Fibroblast of skin of scalp (primary cell): ENCODE measurements at places on chromosomes 5 and 9.

DNA sequence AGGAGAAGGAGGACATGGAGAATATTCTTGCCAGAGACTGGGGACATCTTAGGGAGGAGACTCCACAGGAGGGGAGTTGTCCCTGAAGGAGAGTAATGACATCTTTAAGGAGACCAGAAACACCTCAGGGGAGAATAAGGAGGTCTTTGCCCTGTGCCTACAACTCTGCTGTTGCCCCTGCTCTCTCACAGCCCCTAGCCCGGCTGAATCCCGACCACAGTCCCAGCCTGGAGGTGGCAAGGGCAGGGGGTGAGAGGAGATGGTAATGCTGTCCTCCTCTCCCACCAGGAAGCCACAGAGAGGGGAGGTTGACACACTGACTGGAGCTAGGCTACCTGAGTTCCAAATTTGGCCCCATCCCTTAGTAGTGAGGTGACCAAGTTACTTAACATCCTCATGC is 30.2 kb upstream of the ENHO start:
- DNase-seq: no peak

DNA sequence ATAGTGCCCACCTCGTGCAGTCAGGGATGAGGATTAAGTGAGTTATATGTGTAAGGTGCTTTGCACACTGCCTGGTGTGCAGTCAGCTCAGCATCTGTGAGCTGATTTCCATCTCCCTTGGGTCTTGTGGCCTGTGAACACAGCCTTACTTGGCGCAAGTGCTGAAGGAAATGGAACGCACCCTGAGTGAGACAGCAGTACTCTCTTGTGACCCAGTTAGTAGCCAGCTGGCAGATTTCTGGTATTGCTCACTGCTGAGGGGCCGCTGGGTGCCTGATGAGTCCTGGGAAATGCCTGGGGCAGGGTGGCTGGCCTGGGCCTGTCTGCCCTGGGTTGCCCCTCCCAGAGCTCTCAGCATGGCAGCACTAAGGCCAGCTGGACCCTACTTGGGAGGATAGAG is 90.9 kb upstream of the BOD1 start:
- peak; percentile 49 for DNase-seq

- peak; percentile 36 for DNase-seq
These were observed at the start of gene TLX3 for GRCh38 chr5:171308453-171309275. Gene TLX3 (plus strand): TSS chr5:171309248. CDS start chr5:171309366, 118 bp downstream.

- DNase-seq: no peak
These were observed 908.7 kb upstream of the CDH9 start for GRCh38 chr5:27947088-27947487.

DNA sequence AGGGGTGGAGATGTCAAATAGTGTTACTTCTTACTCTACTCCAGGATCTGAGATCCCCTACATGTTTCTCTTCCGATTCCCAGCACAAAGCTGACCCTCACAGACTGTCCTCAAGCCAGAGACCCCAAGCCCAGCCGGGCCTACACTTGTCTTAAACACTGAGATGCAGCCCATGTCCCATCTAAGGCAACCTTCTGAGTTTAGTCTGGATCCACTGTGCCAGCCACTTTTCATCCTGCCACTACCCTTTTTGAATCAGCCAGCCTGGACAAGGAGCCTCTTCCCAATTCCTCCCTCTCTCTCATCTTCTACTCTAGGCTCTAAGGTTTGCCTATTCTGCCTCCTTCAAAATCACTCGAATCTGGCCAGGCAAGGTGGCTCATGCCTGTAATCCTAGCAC is 6.2 kb upstream of the MYORG start:
- no peak for DNase-seq

- DNase-seq: peak; percentile 19
These were observed 38.4 kb downstream of the SH3TC2 start for GRCh38 chr5:149024477-149024876.

DNA sequence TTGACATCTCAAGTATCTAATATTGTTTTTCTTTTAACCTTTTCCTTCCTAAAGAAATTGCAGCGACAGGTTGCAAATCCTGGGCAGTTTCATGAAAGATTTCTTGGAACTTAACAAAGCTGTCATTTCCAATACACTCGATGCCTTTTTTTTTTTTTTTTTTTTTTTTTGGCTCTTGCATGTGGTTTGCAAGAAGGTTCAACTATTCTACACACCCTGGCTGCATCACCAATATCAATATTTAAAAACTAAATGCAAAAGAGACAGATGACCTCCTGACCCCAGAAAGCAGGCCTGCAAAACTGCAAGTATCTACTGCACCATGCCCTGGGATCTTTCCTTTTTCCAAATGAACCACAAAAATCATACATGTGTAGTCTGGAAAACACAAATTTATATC is 4.4 kb upstream of the NFIB start:
- DNase-seq: no peak

DNA sequence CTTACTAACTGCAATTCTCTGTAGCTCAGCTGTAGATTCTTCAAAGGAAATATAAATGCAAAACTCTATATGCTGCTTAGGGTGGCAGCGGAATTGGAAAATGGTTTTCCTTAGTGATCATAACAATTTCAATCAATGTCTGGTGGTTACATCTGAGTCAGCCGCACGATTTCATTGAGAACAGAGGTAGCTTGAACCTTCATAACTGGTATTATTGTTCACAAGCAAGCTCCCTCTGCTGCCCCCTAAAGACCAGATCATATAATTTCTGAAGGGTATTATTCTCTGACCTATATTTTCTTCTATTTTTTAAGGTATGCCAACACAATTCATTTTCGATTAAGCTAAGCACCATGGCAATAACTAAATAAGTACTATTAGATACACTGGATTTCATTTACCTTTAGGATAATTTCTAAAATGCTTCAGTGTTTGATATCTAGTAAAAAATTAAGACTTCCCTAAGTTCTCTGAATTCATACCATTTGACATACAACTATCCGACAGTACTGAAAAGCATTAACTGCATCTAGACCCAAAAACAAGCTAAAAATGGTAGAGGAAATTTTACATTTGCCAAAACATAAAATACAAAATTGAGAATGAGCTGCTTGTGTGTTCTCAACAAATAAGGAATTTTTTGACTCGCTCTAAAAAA is 181.1 kb upstream of the SPEF2 start:
- DNase-seq: peak; percentile 43

GRCh38 chr9:16767366-16767765 is 103.1 kb downstream of the BNC2 start:
- no peak for DNase-seq

GRCh38 chr9:87122947-87123685 is 175.8 kb upstream of the GAS1 start:
- peak; percentile 90 for DNase-seq

DNA sequence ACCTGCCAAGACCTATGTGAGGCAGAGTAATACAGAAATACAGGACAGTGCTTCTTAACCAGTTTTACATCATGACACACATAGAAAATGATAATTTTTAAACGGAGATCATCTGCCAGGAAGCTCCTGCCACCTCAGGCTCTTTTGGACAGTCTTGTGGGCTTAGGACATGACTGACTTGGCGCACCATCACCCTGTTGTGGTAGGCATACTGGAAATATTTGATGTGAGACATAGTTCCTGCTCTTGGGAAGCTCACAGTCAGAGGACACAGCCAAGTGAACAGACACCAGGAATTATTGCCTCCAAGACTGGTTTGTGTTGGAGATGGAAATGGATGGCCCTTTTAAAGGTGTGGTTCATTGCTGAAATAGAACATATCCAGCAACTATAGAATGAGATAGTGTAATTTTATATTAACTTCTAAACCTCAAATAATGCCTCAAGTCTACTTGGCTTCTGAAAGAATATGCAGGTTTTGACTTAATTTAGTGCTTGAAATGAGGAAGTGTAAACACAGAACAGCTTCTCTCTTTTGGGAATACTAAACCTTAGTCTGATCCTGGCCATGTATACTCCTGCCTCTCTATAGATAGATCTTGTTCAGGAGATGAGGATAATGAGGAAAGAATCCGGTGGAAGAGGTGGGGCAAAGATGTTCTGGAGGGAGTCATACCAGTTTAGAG is 19.7 kb downstream of the CPEB4 start:
- DNase-seq: peak; percentile 43

- no peak for DNase-seq
These were observed 12.7 kb upstream of the EBF1 start for GRCh38 chr5:159112436-159112835.

DNA sequence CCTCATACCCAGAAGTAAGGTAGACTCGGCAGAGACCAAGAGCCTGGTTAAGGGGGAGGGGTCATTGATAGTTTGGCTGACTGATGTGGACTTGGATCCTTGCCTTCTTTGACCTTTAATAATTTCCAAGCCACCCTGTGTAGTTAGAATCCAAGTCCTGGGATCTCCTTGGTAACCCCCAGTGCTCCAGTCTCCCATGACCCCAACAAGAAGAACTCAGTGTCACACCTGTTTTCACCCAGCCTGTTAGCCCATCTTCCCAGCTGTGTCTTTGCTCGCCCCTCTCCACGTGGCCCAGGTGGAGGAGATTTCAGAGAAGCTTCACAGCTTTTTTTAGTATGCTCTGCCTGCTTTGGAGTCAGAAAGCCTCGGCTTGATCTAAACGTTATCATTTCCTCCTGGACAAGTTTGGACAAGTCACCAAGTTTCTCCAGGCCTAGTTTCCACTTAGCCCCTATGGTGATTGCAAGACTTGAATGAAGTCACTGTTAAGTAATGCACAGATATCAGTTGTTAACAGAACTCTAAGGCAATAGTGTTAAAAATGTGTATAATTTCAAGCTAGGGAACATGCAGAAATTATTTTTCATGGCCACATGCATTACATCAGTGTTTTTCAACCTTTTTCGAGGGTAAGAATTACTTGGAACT is 170.0 kb downstream of the TMEM38B start:
- DNase-seq: no peak

DNA sequence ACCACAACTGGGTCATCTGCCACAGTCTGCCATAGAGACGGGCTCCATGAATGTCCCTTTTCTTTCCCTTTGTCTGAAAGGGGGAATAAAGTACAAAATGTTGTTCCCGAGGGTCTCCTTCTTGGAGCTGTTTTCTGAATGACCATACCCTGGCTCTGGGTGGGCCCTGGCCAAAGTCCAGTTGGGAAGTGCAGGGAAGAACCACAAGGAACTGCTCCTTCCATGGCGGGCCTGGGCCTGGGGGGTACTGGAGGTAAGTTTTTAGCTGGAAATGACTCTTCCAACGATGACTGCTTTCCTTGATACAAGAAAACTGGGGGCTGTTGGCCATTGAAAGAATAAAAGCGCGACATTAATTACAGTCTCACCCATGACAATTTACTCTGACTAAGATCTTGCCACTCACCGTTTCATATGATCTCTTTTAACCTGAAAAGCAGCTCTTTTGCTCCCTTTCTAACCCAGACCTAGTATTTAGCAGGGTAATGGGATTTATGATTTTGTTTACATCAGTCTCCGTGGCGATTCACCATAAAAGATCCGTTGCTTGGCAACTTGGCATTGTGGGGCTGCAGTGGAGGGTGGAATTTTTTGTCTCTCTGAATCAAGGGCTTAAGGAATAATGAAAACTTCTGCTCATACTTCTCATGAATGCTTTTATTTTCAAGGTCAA is 89.2 kb upstream of the PTCH1 start:
- peak; percentile 9 for DNase-seq

- no peak for DNase-seq
These were observed 149.7 kb downstream of the ATP10B start for GRCh38 chr5:160702311-160702803.

DNA sequence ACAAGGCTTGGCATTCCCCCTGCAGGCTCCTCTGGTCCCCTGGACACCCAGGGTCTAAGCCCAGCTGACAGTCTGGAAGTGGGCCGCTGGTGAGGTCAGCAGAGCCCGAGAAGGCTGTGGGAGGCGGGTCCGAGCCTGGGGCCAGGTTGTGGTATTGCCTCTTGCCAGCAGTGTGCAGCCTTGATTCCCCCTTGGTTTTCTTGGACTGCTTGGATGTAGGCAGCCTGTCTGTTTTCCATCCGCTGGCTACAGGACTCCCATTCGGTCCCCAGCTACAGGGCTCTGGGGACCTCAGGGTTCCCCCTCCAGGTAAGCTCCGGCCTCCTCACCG is 1.6 kb downstream of the AIF1L start:
- DNase-seq: no peak

- no peak for DNase-seq
These were observed 409.6 kb upstream of the MPDZ start for GRCh38 chr9:13688990-13689600.

DNA sequence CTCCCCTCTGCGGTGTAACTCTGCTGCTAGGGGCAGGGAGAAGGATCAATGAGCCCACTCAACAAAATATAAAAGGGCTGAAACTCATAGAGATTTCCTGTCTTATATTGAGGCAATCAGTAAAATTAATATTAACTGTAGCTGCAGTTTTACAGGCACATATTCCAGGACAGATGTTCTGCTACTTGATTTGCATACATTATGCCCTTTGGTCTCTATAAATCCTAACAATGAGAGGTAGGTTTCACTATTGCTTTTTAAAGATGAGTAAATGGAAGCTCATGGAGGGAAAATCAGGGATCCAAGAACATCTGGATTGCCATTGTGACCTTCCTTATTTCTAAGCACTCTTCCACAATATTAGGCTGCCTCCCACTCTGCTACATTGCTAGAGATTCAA is 23.5 kb upstream of the TRIM32 start:
- no peak for DNase-seq

- no peak for DNase-seq
These were observed 7.2 kb downstream of the CNOT8 start for GRCh38 chr5:154865466-154866184.

GRCh38 chr5:120240706-120241105 is 223.4 kb upstream of the PRR16 start:
- DNase-seq: peak; percentile 40

GRCh38 chr5:78731884-78732283 is 83.3 kb upstream of the LHFPL2 start:
- no peak for DNase-seq

- no peak for DNase-seq
These were observed 23.0 kb downstream of the SMIM15 start for GRCh38 chr5:61139094-61139873.

GRCh38 chr5:17169507-17169906 is 47.9 kb upstream of the BASP1 start:
- peak; percentile 56 for DNase-seq

DNA sequence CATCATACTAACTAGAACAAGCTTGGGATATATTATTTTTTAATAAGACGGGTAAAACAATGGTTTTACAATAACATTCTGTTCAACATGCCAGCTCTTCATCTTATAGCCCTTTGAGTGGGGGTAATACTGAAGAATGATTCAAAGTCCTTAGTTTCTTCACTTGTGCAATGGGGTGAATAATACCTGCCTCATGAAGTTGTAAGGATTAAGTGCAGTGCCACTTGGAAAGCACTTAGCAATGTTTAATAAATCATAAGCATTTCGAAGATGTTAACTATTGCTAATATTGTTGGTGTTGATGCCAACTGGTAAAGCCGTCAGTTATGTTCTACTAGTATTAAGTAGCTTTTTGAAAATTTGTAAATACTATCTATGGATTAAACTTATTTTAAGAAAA is 38.0 kb downstream of the TNPO1 start:
- DNase-seq: no peak

- no peak for DNase-seq
These were observed 14.4 kb upstream of the ZNF782 start for GRCh38 chr9:96868709-96869108.

DNA sequence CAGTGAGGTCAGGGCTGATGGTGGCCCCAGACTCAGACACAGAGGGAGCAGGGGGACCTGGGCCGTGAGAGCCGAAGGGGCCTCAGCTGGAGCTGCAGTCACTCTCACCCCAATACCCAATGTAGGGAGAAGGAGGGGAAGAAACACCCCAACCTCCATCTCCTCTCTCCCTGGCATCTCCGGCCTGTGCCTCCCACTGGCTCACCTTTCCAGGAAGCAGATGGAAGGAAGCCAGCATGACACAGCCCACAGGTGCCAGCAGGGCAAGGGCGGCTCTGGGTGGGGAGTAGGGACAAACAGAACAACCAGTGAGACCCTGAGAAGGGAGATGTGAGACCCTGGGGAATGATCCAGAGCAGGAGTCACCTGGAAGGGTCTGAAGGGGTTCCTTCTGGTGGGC is 3.0 kb upstream of the CRB2 start:
- DNase-seq: no peak
